ENCODE measurements at places on chromosomes 2 and 18.

DNA sequence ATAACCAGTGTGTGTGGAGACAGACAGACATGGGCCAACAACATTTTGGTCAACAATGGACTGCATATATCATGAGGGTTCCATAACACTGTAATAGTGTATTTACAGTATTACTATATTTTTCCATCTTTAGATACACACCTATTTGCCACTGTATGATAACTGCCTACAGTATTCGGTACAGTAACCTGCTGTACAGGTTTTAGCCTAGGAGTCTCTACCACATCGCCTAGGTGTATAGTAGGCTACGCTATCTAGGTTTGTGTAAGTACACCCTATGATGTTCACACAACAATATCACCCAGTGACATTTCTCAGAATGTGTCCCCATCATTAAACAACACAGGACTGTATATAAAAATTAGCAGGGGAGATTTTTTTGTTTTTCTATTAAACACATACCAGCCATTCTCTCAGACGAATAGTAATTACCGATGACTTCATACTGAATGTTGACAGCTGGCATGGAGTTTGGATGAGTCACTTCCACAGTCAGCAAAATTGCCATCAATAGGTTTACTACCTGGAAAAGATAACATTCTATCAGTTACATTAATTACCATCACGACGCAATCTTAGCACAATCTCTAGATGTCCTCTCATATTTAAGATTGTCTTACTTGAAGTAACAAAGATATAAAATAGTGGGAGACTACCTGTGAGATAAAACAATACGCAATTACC, 10.8 kb downstream of the LAPTM4A start:
- DNase-seq, result no peak

GRCh38 chr2:186339716-186340115, 146.3 kb upstream of the ZC3H15 start:
- DNase-seq, result no peak

DNA sequence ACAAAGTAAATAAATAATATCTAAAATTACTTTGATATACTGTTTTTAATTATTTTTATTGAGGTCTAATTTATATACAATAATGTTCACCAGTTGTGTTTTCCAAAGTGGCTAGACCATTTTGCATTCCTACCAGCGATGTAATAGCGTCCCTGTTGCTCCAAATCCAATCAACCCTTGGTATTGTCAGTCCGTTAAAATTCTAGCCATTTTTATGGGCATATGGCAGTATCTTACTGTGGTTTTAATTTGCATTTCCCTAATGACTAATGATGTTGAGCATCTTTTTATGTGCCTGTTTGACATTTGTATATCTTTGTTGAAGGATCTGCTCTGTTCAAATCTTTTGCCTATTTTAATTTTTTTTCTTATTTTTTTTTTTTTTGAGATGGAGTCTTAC, 185.0 kb downstream of the PRPF40A start:
- DNase-seq, result no peak

- DNase-seq, result no peak
Measured at GRCh38 chr18:28015671-28016070, 161.3 kb downstream of the CDH2 start.

- DNase-seq, result no peak
Measured at GRCh38 chr2:236517251-236518031, 52.2 kb upstream of the ACKR3 start.

GRCh38 chr2:2542966-2543611, 212.0 kb upstream of the MYT1L start:
- DNase-seq, result no peak

DNA sequence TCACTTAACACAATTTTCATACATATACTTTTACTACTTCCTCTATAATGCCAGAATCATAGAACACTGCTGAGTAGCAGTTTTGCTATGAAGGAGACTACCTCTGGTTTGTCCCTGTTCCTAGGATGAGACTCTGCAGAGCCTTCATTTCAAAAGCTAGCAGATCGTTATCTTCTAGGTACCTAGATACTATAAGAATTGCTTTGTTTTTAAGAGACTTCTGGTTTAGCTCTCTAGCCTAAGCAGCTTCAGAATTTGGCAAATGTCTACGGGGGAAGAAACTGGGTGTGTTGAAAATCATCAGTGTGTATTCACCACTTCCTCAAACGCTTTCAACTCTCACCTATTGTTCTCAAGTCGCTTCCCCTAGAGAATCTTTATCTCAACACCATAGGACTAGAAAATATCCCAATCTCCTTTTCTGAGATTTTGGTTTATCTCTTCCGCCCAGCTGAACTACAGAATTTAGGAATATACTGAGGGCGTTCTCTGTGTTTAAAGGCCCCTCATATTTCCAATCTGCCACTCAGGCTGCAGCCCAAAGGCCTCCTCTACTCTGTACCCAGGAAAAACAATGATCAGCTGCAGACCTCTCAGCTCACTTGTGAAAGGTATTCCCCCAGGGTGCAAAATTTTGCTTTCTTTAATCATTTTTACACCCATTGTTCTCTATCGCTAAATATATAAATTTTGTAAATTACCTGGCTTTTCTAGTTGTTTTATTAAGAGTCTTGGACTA, 28.7 kb downstream of the SMAD2 start:
- DNase-seq, result no peak

DNA sequence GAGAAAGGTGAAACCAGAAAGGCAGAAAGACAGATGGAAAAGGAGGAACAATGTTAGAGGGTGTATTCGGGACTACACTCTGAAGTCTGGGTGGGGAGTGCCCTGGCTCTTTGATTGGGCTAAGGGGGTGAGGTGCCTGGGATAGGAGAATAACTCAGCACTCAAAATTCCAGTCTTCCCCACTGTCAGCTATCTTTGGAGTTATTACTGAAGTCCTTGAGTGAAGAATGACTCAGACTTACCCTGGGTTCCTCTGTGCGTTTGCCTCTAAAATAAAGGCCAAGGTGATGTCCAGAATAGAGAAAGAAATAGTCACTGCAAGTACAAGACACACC, 151.8 kb upstream of the SERPINE2 start:
- no peak for DNase-seq

GRCh38 chr2:148812306-148812705, 62.7 kb upstream of the KIF5C start:
- no peak for DNase-seq

GRCh38 chr18:34758378-34758948, 48.4 kb downstream of the DTNA start:
- DNase-seq, result no peak

DNA sequence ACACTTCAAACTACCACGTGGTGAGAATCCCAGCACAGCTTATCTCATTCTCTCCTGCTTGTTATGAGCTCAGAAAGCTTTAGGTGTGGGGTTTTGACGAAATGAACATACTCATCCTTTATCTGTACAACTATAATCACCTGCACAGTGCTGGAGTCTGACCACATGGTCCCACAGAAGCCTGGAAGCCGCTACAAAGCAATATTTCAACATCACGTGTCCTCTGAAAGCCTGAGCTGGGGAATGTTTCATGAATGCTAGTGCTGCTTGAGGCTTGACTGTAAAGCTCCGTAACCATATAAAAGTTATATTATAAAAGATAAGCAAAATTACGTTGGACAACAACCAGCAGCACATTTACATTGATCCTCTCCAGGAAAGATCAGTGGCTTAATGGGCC, 43.9 kb downstream of the PIEZO2 start:
- DNase-seq, result no peak

DNA sequence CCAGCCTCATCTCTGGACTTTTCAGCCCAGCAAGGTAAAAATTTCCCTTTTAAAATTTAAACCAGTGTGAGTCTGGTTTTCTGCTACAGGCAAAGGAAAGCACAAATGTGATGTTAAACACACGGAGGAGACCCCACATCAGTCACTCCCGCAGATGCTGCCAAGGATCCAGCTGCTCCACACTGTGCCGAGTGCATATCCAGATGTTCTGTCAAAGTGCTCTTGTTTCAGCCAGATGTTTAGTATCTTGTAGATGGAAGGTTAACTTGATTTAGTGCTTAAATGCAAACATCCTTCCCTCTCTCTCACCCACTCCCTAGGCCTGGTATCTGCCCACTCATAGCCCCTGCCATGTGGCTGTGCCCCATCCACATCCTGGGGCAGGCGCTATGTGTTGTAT, 15.8 kb upstream of the ATOH8 start:
- no peak for DNase-seq

DNA sequence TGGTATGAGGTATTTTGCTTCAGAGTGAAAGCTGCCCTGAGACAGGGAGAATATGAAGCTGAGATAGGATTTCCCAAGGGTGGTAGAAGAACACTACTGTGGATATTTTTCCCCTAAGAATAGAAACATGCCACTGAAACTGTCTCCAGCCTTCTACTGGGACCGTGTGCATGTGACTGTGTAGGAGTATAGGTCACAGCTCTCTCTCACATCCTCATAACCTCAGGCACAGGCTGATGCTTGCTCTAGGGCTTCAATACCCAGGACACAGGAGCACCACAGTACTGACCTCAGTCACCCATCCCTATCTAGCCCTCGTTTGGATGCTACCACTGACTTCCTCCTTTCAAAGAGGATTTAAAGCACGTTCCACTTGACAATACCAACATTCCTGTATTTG, 67.2 kb downstream of the REV1 start:
- no peak for DNase-seq
